ENCODE measurements at places on chromosomes 4 and X.

GRCh38 chr4:22848332-22848731 lies 155.6 kb downstream of the GBA3 start:
- no peak for DNase-seq

DNA sequence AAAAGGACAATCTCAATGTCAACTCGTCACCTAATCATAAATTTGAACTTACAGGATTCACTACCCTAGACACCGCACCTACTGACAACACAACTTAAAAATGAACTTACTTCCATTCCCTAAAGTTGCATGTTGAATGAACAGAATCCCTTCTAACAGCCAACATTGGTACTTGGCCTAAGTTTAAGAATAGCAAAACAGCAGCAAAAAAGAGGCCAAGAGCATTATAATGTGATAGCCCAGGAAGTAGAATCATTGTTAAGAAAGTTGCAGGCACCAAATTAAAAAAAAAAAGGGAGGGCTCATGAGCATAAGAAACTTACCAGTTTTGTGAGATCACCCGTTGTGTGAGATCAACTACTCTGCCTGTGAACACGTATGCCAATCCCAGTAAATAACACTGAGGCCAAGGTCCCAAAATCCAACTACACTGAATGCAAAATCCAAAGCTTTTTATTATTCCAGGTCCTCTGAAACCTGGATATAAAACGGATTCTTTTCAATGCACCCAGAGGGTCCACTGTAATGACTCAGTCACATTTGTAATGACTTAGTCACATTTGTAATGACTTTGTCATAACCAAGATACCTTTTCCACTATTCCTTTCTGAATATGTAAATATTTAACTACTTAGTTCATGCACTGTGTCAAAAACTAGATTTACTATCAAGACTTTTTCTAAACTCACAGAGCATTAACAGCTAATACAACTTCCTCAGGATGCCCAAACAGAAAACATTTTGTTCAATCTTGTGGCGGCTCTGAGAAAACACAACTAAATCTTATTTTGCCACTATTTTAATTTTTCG lies 6.8 kb downstream of the HNRNPDL start:
- DNase-seq = no peak

DNA sequence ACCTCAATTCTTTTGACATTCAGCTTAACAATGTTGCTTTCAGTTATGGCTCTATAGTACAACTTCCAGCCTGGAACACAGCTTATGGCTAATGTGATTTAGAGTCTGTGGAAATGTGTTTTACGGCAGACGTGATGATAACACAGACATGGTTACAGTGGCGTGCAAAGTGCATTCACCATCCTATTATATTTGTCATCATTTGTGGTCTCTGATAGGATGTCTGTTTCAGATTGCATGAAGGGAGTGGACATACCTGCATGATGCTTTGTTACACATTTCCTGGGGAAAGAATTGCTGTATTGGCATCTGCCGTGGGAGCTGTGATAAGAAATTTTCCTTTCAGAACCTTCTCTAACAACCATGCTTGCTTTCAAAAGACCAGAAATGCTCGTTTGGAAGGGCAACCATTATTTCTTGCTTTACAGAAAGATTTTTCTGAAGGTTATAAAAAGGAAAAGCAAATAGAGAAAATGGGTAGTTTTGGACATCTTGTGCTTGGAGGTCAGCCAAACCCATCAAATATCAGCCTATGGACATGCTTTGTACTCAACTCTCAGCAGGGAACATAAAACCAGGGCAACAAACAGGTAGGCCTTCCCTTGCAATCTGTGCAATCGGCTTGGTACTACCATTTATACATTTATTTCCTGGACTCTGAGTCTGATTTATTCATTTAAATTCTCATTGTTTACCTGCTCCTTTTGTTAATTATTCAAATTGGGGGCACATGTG lies 273.9 kb downstream of the TLL1 start:
- no peak for DNase-seq

- no peak for DNase-seq
Observed at GRCh38 chr4:151197247-151197646, 79.7 kb upstream of the PRSS48 start.

DNA sequence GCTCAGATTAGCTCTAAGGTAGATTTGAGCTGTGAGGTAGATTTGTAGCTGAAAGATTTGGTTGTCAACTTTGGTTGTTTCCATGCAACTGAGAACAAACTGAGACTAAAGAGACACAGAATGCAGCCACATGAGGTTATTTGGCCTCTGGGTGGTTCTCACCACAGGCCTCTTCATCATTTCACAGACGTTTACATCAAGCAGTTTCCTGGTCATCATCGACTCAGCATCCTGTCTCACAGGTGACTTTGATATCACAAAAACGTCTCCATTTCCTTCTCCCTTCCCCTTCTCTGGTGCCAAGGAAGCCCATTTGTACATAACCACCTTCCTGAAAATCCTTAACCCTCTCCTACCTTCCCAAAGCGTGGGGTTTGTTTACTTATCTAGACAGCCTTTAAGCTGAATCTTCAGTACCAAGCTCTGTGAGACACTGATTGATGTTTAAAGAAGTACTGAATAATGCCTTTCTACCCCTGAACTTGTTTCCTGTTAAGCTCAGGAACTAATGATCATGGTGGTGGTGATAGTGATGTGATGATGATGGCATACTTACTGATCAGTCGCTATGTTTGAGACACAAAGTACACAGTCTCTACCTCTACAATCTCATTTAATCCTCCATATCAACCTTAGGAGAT lies 81.9 kb downstream of the FAM114A1 start:
- DNase-seq = no peak

DNA sequence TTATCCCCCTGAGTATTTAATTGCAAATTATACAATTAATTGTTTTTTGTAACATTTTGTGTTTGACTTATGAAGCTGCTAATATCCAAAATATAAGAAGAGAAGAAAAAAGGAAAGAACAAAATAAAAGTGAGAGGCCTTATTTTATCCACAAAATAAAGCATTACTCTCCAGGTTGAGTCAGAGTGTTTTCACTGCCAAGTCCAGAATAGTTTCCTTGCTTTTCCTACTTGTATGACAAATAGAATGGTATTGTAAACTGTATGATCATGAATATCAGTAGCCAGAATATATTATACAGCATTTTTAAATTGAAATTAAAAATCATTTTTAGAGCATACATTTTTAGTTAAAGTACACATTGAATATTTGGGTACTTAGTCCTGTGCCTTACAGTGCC lies 237.8 kb downstream of the NDST4 start:
- DNase-seq = no peak

DNA sequence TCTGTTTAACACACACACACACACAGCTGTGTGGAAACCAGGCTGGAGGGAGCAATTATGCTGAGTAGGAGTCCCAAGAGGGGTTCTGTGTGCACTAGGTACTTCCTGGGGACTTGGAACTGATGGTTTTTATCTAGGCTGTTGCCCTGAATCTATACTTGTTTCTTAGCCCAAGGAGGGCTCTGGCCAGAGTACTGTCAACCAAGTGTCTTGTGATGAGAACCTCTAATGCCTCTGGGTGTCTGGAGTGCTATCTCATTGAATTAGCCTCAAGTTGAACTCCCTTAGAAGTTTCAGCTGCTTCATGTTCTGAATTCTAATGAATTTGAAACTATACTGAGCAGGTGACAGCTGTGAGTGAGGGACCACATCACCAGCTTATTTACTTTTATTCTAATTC lies 16.6 kb downstream of the ARHGAP24 start:
- DNase-seq = no peak

DNA sequence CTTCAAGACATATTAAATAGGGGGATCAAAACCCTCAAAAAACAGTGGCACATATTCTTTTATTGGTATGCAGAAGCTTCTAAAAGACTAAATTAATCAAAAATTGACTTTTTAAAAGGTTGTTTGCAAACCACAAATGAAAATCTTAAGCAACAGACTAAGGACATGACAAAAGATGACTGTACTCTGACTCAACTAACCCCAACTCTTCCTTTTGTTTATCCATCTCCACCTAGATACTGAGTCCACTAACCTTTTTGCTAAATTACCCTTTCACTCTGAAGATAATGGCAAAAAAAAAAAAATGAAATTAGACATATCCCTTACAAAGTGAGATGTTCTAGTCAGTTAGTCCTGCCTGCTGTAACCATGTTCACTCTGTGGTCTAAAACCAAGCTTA lies 91.6 kb upstream of the NLRP2B start:
- no peak for DNase-seq

DNA sequence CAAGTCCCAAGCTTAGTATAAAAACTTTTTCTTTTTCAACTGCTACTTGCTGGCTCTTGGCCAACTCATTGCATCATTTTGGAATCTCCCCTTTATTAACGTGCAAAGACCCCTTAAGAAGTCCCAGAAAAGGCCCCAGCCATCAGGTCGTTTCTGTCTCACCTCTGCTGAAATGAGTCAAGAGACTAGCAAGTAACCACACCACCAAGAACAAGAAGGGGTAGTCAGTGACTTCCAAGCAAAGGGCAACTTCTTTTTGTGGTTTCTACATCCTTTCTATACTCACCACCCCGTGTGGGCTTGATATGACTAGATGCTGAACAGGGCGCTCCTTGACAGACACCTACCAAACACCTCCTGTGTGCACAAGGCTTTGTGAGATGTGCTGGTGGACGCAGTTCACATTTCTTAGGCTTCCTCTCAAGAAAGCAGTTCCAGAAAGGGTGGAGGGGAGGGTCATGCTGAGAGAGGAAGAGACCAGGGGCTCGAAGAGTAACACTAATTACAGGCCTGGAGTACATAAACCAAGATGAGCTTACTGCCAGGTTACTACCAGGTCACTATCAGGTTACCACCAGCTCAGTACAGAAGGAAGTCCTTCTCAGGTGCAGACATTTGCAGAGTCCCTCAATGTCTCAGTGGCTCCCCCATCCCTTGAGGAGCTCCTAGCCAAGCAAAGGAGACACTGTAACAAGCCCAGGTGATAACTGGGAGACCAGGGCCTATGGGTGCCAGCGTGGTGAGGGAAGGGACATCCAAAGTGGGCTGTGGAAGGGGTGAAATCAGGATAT lies 19.3 kb downstream of the JAKMIP1 start:
- DNase-seq = no peak

- no peak for DNase-seq
Observed at GRCh38 chrX:103311399-103311780, 600 bp upstream of the BEX2 start.

DNA sequence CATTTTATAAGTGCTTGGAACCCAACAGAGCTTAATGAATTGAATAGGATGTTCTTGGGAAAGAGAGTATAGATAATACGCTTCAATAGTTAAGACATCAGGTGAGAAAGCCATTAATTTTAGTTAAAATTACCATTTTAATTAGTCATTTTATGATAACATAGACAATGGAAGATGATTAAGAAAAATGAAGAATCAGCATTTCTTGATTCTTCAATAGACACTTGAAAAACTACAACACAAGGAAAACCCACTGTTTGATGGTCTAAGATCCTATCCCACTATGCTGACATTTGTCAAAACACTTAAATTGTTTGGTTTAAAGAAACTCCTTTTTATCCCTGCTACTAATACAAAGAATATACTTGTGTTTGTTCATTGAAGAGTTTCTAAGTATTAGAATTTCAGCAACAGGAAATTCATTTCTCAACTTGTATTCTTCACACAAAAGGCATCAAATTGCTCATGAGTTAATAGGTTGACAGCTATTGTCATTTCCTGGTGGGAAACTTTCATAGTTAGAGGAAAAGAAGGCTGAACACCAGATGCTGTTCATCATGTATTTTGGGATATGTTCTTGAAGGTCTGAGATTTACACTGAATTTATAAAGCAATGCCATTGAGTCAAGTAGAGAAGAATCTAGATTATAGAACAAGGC lies 9.6 kb upstream of the CXCL2 start:
- DNase-seq = no peak

- no peak for DNase-seq
Observed at GRCh38 chrX:13518126-13518525, 51.3 kb upstream of the EGFL6 start.

- no peak for DNase-seq
Observed at GRCh38 chr4:118289794-118290193, 63.0 kb downstream of the PRSS12 start.

DNA sequence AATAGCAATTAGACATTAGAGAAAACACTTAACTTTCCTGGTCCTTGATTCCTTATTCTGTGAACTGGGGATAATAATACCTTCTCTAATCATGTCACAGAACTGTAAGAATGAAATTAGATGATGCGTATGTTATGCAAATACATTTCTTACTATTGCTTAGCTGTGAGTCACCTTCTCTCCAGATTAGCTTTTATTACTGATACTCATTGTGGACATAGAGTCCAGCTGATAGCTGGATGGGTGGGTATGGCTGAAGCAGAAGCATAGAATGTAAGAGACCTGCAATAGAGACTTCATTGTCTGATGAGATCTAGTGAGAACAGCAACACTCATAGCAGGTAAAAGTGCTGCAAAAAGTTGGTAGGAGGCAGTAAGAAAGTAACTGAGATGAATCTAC lies 437.2 kb upstream of the ZFP42 start:
- no peak for DNase-seq

GRCh38 chrX:40266490-40267333 lies 169.0 kb upstream of the BCOR start:
- DNase-seq = peak; percentile 87

GRCh38 chrX:24204958-24205357 lies 55.4 kb downstream of the ZFX start:
- DNase-seq = no peak

DNA sequence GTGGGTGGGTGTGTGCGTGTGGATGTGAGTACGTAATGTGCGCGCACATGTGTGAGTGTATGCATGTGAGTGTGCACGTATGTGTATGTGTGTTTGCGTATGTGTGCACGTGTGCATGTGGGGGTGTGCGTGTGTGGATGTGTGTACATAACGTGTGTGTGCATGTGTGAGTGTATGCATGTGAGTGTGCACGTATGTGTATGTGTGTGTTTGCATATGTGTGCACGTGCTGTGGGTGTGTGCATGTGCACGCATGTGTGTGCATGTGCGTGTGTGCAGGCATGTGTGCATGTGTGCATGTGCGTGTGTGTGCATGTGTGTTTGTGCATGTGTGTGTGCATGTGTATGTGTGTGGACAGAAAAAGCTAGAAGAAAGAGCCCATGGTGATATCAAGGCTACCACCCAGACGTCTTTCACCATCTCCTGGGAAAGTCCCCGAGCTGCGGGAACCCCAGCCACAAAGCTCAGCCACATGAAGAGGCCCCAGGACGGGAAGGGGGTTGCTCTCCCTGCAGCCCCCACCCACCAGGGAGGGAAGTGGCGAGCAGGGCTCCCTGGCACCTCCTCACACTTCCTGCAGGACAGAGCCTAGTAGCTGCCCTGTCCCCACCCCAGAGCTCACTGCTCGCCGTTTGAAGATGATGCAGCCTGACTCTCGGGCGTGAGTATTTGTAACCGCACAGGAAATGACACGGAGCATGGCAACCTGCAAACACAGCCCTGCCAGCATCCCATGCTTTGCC lies 108.3 kb downstream of the DCTD start:
- no peak for DNase-seq

- DNase-seq = no peak
Observed at GRCh38 chrX:51024106-51024696, 113.7 kb downstream of the BMP15 start.

GRCh38 chrX:132740316-132741123 lies 217.9 kb downstream of the HS6ST2 start:
- peak; percentile 74 for DNase-seq

All from spinal cord (tissue), 10 donors.